ENCODE measurements at places on chromosomes 2 and 18.

DNA sequence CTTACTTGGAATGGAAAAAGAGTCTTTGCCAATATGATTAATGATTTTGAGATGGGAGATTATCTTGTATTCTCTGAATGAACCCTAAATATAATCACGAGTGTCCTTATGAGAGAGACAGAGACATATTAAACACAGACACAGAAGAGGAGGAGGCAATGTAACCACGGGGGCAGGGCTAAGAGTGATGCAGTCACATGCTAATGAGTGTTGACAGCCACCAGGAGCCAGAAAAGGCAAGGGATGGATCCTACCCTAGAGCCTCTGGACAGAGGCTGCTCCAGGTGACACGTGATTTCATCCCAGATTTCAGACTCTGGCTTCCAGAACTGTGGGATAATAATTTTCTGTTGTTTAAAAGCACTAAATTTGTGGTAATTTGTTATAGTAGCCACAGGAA, 679.6 kb downstream of the MBD2 start:
- no peak for DNase-seq

- DNase-seq = no peak
Measured at GRCh38 chr2:39145906-39146421, 25.1 kb upstream of the SOS1 start.

GRCh38 chr18:51137891-51138290, 59.6 kb downstream of the MEX3C start:
- DNase-seq = no peak

- no peak for DNase-seq
Measured at GRCh38 chr2:59921743-59922142, 631.7 kb downstream of the BCL11A start.

Measured in CD4-positive, alpha-beta T cell treated with Interleukin-21 for 1 hour (primary cell).